AG09309 (cell line): ENCODE measurements at places on chromosomes 4 and X.
A peak's percentile ranks its signal among the peaks of the same experiment; 100 is the strongest.

GRCh38 chrX:18654875-18655836, 16.8 kb downstream of the RS1 start:
- DNase-seq = no peak

DNA sequence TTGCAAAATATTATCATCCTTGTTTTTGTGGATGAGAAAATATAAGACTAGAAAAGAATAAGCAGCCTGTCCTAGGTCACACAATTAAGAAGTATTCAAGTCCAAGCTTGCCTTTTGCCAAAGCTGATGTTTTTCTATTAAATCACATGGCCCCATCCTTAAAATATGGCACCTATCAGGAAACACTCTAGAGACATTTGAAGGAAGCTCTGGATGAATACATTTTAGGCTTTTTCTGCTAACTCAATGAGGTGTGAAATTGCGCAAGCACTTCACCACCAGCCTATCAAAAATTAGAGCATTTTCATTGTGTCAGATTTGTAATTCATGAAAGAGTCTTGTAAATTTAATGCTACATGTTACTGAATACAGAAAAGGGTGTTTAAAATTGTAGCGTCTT, 251.1 kb upstream of the MAD2L1 start:
- DNase-seq = no peak

DNA sequence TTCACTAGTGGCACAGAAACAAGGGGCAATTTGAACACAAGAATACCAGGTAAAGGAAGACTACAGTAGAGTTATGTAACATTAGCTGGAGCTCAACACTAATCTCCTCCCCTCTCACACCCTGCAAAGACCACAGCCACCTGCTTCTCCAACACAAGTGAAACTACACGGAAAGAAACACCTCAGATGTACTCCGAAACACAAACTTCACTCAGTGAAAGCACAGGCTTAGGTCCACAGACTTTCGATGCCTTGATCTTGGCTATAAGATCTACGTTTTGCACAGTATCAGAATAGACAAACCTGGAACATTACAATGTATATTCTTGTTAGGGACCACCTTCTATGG, 7.6 kb downstream of the ACSL1 start:
- no peak for DNase-seq

- no peak for DNase-seq
These were observed 137.3 kb upstream of the CPEB2 start for GRCh38 chr4:14865031-14865366.

- DNase-seq = no peak
These were observed 186.5 kb downstream of the MSL3 start for GRCh38 chrX:11944501-11944900.

DNA sequence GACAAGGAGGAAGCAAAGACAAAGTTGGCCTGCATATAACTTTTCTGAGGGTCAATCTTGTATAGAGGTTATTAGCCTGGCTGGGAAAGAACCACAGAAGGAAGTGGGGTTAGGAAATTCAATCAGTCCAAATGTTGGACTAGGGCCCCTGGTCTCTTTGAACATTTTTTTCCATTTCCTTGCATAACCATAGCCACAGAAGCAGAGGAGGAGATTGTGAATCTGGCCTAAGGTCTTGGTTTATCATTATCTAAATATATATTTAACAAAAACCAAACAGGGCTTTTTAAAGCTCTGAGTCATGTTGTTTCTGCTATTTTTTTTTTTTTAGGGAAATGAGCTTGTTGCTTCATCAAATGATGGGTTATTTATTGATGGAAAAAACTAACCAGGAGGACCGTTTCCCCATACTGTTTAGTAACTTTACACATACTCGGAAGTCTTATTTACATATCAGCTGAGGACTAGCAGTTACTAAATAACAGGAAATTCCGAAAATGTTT, 97.7 kb upstream of the ACSL4 start:
- peak; percentile 41 for DNase-seq

DNA sequence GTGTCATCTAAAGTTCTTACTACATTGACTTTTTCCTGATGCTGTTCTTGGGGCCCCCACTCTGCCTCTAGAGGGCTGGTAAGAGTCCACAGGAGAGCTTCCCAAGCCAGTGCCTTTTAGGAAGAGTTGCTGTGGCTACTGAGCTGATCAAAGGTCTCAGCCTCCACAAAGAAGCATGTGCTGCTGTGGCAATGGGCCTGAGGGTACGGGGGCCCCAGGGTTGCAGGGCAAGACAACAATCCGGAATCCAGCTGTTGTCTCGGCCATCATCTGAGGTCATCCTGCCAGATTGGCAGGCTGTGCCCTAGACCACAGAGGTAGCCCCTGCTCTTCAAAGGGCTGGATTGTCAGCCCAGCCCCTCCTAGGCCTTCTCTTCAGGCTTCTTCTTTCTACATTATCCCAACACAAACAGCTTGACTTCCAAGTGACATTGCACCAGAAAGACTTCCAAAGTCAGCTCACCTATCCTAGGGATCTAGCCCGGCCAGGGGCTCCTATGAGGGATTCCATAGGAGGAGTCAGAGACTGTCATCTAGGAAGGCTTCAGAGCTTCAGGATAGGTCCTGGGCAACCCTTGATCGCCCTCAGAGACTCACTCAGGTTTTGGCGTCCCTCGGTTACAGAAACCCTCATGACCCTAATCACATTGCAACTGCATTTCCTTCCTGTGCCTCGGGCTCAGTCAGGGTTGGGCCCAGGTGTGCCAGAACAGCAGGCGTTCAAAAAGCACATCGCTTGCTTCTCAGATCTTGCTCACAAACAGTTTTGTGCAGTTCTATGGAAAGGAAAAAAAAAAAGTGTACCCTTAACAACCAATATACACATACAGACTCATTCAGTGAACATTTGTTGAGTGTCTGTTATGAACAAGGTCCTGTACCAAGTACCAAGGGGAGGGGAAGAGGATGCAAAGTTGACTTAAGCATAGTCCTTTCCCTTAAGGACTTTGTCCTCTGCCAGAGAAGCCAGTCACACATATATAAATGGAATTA, 27.8 kb downstream of the SLC25A5 start:
- DNase-seq = no peak

- no peak for DNase-seq
These were observed 427.5 kb downstream of the BCOR start for GRCh38 chrX:39670281-39670680.

- no peak for DNase-seq
These were observed 364.8 kb upstream of the EMCN start for GRCh38 chr4:100882661-100883060.

DNA sequence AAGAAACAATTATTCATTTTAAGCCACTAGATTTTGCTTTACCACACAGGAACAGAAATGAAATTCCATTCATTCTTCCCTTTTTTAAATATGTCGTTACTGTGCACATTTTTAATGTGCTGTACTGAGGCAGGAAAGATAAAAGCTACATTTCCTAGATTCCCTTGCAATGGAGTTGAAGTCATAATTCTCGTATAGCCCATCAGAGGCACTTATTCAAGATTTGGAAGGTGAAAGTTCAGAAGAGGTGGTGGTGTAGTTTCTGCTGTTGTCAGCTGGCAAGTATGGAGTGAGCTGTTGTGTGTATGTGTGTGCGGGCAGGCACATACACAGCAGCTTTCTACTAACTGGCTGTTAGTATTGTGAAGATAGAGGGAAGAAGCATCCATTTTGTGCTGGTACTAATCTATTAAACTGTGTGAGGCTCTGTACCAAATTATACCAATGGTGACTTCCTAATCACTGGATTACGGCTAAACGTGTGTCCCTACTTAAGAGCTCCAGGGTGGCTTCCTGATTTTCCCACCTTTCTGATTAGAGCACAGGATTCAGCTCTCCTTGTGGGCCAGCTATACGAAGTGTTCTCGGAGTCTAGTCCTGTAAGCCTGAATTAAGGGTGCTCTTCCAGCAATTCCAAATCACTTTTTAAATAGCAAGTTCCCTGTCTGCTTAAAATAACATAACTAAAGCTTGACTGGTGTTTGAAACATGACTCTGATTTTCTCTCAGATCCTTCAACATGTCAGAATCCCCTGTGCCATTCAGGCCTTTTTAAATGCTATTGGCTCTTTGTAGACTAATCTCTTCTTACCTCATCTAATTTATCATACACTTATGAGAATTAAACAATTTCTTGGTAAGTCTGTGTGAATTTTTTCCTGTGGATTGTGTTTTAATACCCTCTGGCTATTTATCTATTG, 43.8 kb downstream of the PDS5A start:
- peak; percentile 18 for DNase-seq

GRCh38 chrX:86455495-86455894, 307.2 kb downstream of the DACH2 start:
- no peak for DNase-seq

GRCh38 chr4:150482581-150482980, 99.4 kb upstream of the MAB21L2 start:
- no peak for DNase-seq

DNA sequence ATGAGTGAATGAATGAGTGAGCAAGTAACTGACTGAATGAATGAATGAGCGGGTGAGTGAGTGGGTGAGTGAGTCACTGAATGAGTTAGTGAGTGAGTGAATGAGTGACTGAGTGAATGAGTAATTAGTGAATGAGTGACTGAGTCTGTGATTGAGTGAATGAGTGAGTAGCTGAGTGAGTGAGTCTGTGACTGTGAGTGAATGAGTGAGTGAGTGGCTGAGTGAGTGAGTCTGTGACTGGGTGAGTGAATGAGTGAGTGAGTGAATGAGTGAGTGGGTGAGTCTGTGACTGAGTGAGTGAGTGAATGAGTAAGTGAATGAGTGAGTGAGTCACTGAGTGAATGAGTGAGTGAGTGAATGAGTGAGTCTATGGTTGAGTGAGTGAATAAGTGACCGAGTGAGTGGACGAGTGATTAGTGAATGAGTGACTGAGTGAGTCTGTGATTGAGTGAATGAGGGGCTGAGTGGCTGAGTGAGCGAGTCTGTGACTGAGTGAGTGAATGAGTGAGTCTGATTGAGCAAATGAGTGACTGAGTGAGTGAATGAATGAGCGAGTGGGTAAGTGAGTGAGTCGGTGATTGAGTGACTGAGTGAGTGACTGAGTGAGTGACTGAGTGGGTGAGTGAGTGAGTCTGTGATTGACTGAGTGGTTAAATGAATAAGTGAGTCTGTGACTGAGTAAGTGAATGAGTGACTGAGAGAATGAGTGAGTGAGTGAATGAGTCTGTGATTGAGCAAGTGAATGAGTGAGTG, 223.0 kb upstream of the PSAPL1 start:
- no peak for DNase-seq

- DNase-seq = no peak
These were observed 1101.7 kb upstream of the INTU start for GRCh38 chr4:126530996-126531585.

DNA sequence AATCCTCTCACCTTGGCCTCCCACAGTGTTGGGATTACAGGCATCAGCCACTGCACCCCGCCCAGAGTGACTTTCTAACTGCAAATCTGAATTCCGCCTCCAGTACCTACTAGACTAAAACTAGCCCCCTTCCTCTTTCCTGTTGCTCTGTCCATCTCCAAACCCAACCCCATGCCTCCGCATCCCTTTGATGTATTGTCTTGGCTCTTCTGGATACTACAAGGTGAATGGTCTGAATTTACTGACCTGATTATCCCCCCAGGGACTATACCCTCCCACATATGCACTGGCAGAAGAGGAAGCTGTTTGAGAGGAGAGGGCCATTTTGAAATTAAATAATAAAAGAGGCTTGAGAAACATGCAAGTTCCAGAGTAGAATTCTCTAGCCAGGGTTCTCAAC, 17.7 kb upstream of the TFDP3 start:
- no peak for DNase-seq

GRCh38 chrX:32894679-32895078, 316.7 kb downstream of the DMD start:
- DNase-seq = no peak

- no peak for DNase-seq
These were observed 836 bp downstream of the BTK start for GRCh38 chrX:101385026-101385684.

DNA sequence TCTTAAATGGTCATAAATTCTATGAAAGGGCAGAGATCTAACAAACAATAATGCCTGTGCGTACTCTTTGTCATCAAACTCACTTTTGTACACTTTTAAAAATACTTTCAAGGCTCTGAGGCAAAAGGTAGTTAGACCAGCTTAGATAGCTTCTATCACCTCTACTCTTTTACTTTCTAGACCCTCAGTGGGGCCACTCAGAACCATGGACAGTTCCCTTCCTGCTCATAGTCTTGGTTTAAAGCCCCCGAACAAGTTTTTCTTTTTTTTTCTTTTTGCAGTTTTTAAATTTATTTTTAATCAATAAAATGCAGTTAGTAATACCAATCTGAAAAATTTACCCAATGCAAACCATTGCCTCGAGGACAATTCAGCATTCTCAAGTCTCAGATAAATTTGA, 460.5 kb upstream of the CNKSR2 start:
- no peak for DNase-seq

- DNase-seq = no peak
These were observed 654 bp upstream of the STS start for GRCh38 chrX:7146703-7147412.

DNA sequence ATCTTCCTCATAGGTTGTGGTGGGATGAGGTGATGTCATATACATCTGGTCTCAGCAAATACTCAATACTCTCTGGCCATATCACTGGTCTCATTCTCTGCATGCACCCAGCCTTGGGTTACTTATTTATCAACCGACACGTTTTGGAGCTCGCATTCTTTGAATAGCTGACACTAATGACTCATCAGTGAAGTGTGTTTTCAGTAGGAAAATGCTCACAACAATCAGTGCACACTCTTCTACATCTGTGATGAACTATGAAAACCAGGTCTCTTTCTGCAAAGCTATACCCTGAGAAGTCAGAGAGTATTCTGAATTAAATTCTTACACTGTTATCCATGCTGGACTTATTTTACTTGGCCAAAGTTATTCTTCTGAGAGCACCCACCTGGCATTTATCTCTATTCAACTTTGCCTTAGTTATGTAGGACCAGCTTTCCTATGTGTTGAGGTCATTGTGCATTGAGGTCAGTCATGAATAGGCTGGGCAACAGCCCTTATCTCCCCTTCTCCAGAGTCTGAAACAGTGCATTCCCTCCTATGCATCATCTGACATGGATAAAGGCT, 58.7 kb upstream of the DHX15 start:
- peak; percentile 31 for DNase-seq

- DNase-seq = no peak
These were observed 60.0 kb downstream of the HS3ST1 start for GRCh38 chr4:11368701-11369115.
